ENCODE measurements at places on chromosomes 13 and 19.

- peak; percentile 60 for DNase-seq
Measured at GRCh38 chr19:50325310-50326100, 3.7 kb downstream of the KCNC3 start.

GRCh38 chr19:46042252-46042883, 1.6 kb upstream of the IGFL4 start:
- no peak for DNase-seq

DNA sequence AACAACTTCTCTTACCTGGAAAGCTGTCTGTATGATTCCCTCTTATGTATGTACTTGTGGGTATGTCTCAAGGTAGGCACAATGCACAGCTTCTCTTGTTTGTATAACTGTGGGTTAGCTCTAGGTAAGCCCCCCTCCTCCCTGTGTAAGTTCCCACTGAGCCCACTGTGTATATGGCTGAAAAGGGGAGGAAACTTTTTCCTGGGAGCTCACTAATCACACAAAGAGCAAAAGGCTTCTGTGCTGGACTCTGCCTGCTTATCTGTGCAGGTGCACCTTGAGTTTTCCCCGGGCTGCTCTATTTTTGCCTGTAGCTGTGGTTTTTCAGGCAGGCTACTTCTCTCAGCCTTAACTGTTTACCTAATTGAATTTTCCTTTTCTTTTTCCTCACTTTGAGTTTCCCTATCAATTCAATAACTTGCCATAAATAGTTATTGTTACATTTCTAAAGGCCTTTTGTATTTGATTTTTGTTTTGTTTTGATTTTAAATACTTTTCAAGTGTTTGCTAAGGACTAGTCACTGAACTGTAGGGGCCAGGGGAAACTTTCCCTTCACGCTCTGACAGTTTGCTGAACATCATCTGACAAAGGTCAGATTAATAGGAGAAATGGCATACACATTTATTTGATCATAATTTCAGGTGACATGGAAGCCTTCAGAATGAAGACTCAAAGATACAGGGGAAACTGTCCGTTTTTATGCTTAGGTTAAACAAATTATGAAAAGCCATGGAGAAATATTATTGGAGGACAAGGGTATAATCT, 423.5 kb upstream of the ATXN8OS start:
- DNase-seq: no peak

GRCh38 chr13:23288564-23288963, 107.8 kb downstream of the SGCG start:
- DNase-seq: no peak

- DNase-seq: no peak
Measured at GRCh38 chr19:52217576-52217975, 27.7 kb downstream of the PPP2R1A start.

- DNase-seq: no peak
Measured at GRCh38 chr13:113448885-113449692, 4.2 kb downstream of the ADPRHL1 start.

DNA sequence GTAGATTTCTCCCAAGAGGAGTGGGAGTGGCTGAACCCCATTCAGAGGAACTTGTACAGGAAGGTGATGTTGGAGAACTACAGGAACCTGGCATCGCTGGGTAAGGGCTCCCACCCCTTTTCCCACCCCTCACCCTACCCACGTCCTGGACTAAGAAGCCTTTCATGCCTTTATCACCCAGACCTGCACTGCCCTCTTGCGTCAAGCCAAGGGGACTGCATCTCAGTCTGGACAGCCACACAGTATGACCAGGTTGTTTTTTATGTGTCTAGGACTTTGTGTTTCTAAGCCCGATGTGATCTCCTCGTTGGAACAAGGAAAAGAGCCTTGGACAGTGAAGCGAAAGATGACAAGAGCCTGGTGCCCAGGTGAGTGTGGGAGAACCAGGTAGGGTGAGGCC, 8.8 kb downstream of the ZFP28 start:
- DNase-seq: no peak

DNA sequence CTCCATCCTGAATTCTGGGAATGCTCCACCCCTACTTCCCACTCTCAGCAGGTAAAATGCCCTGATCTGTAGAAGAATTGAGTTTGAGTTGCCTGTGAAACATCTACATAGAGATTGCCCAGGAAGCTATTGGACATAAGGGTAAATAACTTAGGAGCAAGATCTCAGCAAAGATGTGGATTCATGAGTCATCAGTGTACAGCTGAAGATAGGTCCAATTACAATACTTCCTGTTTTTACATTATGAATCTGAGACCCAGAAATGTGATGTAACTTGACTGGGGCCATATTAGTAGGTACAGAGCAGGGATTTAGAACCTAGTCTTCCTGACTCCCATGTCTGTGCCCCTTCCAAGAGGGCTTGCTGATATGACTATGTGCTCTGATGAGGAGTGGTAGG, 79.4 kb upstream of the FNDC3A start:
- DNase-seq: no peak

DNA sequence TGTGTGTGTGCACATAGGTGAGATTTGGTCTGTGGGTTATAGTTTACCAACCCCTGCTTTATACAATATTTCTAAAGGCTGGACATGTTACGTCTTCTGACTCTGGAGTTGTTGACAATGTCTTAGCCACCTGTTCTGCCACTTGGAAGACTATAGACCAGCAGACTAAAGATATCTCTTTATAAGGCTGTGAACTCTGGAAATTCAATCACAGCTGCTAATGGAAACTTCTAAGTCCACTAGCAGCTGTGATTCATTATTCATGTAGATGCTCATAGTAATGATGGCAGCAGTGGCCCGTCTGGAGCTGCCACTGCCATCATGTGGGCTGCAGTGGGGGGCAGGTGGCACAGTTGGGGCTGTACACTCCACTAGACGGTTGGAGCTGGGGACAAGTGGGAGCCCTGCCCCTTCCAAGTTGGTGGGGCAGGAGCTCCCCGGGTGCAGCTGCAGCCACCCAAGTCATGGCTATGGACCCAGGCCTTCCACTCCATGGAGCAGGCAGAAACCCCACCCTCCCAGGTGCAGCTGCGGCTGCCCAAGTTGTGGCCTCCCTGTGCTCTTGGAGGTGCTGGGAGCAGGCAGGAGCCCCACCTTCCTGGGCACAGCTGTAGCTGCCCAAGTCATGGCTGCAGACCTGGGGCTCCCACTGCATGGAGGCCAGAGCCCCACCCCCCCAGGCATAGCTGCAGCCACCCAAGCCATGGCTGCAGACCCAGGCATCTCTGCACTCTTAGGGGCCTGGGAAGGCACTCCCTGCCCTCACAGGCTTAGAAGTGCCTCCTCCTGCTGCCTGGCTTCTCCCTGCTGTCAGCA, 8.8 kb downstream of the IGFL4 start:
- DNase-seq: no peak

GRCh38 chr13:34764246-34764645, 177.8 kb upstream of the NBEA start:
- no peak for DNase-seq

- no peak for DNase-seq
Measured at GRCh38 chr13:108957369-108958012, 328.1 kb downstream of the MYO16 start.

DNA sequence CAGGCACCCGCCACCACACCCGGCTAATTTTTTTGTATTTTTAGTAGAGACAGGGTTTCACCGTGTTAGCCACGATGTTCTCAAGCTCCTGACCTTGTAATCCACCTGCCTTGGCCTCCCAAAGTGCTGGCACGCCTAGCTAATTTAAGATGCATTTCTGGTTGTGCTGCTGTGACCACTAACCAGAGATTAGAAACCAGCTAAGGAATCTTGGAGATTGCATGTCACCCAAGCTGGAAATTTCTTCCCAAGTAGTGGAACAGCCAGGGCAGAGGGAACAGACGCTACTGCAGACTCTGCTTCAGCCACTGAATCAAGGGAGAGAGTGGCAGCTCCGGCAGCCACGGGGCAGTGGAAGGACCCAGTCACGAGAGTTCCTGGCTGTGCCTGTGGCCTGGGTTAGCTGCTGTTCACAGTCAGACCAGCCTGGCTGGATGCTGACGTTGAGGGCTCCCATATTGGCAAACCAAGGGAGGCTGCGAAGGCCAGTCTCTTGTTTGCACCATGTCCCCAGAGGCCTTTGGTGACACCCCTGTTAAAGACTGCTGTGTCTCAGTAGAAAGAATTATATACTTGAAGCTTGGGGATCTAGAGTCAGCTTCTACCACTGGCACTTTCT, 7.9 kb downstream of the TPM4 start:
- DNase-seq: no peak

DNA sequence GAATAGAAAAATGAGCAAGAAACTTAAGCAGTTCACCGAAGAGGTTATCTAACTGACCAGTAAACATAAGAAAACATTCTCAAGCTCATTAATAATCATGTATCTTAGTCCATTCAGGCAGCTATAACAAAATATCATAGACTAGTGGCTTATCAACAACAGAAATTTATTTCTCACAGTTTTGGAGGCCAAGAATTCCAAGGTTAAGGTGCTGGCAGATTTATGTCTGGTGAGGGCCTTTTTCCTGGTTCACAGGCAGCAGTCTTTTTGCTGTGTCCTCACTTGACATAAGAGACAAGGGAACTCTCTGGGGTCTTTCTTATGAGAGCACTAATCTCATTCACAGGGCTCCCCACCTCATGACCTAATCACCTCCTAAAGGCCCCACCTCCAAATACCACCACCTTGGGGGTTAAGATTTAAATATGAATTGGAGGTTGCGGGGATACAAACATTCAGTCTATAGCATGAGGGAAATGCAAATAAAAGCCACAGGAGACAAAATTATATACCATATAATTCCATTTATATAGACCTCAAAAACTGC, 123.6 kb downstream of the ZAR1L start:
- DNase-seq: no peak

DNA sequence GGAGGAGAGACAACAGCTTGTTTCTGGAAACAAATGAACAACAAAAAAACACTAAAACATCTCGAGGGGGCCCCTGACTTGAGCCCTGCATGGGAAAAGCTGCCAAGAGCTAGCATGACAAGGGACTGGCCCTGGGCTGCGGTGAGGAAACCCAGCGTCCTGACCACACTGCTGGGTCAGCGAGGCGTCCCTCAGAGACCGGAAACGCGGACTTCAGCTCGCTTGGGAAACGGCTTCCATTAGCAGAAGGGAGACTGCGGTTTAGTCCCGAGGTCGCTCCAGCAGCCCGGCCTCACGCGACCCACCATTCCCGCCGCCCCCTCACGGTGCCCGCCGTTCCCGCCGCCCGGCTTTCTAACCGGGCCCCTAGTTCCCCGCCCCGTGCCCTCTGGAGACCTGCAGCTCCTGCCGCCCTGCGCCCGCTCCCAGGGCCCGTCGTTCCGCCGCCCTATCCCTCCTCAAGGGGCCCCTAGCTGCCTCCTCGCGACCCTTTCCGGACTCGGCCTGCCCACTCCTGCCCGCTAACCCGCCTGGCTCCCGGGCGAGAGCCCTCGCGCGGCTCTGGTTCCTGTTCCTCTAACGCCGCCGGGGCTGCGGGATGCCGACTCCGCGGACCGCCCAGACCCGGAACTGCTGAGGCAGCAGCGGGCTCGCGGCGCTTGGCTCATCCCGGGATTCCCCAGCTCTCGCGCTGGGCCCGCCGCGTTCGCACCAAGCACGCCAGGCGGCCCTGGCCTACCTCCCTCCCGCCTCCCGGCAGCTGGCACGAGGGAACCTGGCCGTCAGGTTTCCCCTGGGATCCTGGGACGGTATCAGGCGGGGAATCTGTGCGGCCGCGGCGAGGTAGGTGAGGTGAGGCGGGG, at the start of gene CCDC122:
Gene CCDC122, minus strand, starts transcription at position 849 of the 863 bp plus-strand sequence. CDS start 10,364 bp downstream, outside the sequence.
- peak; percentile 44 for DNase-seq

DNA sequence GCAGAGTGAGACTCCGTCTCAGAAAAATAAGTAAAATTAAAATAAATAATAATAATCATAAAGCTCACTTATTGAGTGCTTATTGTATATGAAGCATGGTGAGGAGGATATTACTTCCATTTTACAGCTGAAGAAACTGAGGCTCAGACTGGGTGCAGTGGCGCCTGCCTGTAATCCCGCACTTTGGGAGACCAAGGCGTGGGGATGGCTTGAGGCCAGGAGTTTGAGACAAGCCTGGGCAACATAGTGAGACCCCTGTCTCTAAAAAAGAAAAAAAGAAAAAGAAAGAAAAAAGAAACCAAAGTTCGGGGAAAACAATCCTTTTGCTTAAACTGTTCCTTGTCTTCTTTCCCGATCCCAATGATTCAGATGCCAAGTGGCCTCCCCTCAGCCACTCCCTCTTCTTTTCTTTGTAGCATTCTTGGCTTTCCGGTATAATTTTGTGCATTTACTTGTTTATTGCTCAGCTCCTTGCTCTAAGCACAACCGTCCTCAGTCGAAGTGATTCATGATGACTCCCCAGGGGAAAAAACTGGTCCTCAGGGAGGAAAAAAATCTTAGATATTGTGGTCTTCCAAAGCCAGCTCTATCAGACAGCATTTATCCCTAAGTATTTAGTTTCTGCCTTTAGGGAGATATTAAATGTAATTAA, 965 bp upstream of the EIF3G start:
- no peak for DNase-seq

DNA sequence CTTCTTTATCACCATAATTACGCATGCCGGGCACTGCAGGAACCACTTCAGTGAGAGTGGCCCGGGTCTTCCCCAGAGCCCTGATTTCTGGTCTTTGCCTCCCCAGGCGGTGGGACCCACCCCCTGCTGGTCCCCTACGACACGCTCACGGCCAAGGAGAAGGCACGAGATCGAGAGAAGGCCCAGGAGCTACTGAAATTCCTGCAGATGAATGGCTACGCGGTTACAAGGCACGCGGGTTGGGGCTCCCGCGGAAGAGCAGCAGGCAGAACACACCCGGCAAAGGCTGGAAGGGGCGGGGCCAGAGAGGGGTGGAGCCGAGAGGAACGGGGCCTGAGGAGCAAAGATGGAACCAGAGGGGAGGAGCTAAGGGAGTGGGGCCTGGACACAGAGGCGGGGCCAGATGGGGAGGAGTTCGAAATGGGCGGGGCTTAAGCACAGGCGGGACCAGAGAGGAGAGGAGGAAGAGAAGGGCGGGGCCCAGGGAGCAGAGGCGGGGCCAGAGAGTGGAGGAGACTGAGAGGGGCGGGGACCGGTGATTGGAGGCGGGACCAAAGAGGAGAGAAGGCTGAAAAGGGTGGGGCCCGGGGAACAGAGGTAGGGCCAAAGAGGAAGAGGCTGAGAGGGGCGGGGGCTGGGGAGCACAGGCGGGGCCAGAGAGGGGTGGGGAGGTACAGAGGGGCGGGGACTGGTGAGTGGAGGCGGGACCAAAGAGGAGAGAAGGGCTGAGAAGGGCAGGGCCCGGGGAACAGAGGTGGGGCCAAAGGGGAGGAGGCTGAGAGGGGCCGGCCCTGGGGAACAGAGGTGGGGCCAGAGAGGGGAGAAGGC, 73.4 kb downstream of the RYR1 start:
- peak; percentile 91 for DNase-seq

DNA sequence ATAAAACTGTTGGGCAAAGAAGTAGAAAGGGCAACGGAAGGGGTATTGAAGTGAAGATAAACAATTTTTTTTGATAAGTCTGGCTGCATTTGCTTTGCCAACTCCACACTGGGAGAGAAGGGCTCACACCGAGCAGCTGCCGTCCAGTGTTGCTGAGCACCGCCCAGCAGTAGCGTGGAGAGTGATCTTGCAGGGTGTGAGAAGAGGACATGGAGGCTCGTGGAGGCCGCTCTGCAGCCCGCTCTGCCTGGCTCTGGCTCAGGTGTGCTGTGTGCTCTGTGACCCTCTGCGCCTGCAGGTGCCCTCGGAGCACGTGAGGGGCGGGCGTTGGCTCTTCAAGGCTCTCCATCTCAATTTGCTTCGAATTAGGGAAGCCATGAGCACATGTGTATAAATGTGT, 35.9 kb upstream of the TEX29 start:
- no peak for DNase-seq

- no peak for DNase-seq
Measured at GRCh38 chr13:78383071-78383484, 220.3 kb downstream of the POU4F1 start.

- no peak for DNase-seq
Measured at GRCh38 chr19:48751845-48752495, 471 bp downstream of the FUT1 start.
